Karpas-422 (cell line): ENCODE measurements at places on chromosomes 1 and 21. TPM values are rescaled to one million over a fixed set of nuclear protein-coding genes. Genes with fewer than 3 reads are reported as not detected.
A peak's percentile ranks its signal among the peaks of the same experiment; 100 is the strongest.

DNA sequence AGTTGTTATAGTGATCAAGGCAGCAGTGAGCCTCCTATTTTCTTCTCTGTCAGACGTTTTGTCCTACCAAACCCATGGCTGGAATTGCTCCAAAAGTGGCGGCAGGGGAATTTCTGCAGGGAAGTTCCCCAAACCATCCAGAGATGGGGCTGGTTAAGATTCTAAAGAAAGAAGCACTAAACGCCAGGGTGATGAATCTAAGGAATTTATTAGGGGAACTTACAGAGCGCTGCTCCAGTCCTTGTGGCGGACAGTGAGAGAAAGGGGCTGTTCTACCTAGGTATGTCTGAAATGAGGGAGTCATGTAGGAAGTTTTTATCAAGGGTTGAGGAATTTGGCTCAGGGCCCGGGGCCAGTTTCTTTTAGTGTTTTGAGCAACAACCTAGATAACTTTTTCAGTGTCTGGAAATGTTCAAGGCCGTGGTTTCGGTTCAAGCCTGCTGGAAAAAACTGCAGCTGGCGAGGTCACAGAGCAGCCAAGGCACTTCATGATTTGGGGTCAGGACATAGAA, 222.4 kb upstream of the B3GALT2 start:
- DNase-seq = no peak

- DNase-seq = no peak
Measured at GRCh38 chr21:42393443-42393950, 2.4 kb downstream of the TMPRSS3 start.

- peak; percentile 90 for DNase-seq
Measured at GRCh38 chr1:1371746-1372711, 3.0 kb downstream of the AURKAIP1 start.

DNA sequence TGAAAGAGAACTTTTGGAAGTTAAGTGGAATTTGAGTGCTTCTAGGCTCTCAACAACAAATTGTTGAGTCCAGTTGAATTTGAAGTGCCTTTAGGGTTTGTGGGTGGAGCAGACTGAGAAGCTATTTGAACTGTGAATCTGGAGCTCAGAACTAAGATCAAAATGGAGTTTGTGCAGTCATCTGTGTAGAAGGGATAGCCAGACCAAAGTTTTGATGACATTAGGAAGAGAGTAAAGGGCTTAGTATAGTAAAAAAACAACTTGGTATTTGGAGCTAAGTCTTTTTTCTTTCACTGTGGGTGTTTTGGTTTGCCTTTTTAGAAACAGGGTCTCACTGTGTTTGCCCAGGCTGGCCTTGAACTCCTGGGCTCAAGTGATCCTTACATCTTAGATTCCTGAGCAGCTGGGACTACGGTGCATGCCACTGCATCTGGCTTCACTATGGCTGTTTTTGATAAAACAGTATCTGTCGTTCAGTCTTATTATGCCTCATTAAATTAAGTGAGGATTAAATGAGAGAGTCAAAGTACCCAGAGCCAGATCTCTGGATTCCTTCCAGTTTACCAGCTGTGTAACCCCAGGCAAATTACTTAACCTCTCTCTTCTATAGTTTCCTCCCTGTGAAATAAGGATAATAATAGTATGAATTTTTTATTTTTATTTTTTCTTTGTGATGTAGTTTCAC, 20.0 kb downstream of the HDAC1 start:
- DNase-seq = no peak

DNA sequence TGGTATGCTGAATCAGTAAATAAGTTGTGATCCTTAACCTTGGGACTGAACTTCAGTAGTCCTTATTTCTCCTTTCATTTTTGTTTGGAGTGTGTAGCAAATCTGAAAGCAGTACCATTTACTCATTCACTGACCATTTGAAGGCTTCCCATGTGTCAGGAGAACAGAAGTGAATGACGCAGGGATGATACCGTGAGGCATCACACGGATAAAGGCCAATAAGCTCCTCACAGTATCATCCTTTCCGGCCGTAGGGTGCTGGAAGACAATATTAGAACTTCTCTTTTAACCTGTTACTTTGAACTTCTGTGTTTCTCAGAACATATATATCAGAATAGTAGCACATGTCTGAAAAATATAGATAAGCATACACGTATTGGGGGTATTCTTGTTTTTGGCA, 21.3 kb downstream of the BACH1 start:
- no peak for DNase-seq

GRCh38 chr1:27031235-27032118, 18.8 kb upstream of the TENT5B start:
- DNase-seq = no peak

DNA sequence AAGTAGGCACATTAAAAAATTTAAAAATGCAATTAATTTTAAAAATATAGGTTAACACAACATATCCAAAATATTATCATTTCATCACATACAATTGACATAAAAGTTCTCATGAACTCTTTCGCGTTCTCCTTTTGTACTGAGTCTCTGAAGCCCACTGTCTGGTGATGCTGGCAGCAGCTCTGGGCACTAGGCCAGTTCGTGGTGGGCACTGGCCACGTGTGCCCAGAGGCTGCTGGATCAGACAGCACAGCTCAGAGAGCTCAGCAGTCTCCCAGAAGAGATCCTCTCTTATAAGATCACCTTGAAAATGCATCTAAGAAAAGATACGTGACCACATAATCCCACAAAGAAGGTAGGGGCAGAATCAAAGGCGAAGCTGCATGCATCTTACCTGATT, 9.9 kb downstream of the CEP104 start:
- DNase-seq = no peak

- DNase-seq = no peak
Measured at GRCh38 chr1:154520333-154520732, 18.1 kb upstream of the SHE start.

DNA sequence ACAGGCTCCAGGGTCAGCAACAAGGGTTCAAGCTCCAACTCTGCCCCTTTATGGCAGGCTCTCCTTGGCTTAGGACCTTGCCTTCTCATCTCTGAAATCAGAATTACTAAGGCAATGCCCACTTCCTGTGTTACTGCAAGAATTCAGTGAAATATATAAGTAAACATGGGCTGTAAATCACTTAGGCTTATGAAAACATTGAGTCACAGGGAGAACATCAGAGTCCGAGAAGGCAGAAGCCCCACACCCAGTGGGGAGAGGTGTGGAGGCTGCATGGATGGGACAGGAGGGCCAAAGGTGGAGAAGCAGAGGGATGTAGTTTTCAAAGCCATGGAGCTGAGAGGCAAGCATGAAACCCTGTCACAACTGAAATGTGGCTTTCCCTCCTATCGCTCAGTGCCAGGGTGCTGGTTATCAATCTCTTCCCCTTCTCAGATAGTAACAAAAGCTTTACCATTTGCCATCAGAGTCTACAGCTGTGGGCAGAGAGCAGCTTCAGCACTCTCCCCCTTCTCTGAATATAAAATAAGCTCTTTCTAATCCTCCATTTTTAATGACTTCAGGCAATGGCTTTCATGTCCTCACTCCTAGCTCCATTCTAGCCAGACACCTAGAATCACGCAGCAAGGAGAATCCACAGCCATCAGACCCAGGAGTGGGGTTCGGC, 3.4 kb downstream of the RGS8 start:
- no peak for DNase-seq

DNA sequence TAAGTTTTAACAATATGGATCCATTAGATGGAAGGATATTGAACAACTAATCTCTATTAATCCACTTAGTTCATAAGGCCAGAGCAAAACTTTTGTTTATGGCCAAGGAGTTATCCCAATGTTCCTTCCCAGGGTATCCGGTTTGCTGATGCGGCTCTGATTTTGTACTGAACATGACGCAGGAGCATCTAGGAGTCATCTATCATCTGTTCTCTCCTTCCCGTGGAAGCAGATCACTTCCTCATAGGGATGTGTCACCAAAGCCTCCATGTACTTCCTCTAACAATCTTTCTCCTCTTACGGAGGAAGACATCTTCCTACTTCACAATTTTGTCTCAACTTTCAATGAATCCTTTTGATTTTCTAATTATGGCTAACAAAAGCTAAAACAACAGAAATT, 206.6 kb downstream of the APP start:
- DNase-seq = no peak

GRCh38 chr1:65942476-65942875, 149.8 kb downstream of the PDE4B start:
- no peak for DNase-seq

DNA sequence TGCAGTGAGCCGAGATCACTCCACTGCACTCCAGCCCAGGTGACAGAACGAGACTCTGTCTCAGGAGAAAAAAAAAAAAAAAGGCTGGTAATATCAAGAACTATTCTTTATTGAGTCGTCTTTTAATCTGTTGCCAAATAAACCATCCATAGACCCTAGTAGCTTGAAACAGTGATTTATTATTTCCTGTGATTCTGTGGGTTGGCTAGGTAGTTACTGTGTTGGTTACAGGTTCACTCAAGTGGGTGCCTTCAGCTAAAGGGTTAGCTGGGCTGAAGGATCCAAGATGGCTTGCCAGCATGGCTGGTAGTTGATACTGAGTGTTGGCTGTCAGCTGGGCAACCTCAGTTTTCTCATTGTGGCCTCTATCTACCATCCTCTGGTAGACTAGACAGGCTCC, 9.2 kb downstream of the TLCD4 start:
- DNase-seq = no peak

DNA sequence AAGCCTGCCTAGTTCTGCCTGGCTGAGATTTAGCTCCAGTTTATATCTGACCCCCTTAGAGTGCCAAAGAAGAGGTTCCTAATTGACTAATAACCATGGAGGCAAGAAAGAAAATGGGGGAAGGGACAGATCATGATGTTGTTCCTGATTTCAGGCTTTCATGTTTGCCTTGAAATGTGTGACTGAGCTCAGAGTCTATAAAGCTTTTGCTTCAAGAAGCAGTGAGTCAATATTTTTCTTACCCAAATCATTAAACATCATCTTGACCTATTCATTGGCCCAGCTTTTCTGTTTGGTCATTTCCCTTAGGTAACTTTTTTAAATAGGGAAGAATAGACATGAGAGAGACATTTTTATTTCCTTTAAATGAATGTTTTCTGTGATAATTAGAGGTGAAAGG, 55.9 kb downstream of the HHAT start:
- no peak for DNase-seq

DNA sequence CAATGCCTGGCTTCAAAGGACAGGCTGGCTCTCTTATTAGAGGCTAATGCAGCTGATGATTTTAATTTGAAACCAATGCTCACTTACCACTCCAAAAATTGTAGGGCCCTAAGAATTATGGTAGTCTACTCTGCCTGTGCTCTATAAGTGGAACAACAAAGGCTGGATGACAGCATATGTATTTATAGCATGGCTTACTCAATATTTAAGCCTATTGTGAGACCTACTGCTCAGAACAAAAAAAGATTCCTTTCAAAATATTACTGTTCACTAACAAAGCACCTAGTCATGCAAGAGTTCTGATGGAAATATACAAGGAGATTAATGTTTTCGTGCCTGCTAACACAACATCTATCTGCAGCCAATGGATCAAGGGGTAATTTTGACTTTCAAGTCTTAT, 73.8 kb upstream of the DUSP10 start:
- DNase-seq = no peak

DNA sequence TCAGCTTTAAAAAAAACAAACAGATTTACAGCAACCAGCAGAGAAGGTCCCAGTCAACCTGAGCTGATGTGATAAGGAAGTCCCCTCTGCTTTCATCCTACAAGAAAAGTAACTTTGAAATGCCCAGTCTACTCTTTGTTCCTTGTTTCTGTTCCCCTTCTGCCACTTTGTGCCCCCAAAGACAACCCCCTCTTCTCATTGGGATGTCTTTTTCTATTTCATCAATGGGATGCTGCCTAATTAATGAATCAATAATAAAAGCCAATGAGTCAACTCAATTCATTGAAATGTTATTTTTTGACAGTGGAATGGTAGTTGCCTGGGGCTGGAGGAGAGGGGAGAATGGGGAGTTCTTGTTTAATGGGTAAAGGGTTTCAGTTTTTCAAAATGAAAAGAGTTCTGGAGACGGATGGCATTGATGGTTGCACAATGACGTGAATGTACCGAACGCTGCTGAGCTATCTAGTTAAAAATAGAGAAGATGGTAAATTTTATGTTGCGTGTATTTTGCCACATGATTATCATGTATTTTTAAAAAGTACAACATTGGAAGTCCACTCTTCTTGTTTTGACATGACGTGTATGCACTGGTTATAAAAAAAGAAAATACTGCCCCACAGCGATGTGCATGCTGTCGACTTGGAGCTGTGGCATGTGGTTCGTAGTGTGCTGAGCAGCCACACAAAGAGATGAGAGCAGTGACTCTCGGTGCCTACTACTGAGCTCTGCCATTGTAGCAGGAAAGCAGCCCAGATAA, 22.4 kb upstream of the PADI2 start:
- no peak for DNase-seq

DNA sequence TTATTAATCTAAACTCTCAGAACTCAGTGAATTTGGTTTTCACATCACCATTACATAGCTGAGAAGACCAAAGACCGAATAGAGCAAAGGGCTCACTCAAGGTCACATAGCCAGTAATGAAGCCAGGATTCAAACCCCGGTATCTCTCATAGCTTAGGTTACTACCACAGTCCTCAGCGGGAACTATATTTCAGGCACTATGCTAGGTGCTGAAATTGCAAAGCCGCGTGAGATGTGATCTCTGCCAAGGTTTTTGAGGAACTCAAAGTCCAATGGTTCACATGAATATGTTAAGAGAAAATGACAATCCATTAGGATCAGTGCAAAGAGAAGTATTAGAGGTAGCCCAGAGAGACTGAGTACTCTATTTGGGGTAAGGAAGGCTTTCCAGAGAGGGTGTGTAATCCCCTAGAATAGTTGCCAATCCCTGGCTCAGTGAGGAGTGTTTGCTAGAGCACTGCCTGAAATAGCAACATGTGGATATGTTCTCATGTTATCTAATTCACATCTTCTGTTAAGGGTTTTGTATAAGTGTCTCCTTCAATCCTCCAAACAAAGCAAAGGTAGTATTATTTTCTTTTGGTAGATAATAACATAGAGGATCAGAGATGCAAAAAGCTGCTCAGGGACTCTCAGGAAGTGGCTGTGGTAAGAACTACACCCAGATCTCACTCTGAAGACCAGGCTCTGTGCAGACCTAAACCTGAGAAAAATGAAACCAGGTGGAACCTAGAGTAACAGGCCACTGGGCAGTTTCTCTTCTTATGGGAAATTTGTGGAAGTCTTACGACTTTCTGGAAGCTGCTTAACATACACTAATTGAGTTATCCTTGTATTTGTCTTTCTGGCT, 93.1 kb upstream of the C8B start:
- DNase-seq = no peak

DNA sequence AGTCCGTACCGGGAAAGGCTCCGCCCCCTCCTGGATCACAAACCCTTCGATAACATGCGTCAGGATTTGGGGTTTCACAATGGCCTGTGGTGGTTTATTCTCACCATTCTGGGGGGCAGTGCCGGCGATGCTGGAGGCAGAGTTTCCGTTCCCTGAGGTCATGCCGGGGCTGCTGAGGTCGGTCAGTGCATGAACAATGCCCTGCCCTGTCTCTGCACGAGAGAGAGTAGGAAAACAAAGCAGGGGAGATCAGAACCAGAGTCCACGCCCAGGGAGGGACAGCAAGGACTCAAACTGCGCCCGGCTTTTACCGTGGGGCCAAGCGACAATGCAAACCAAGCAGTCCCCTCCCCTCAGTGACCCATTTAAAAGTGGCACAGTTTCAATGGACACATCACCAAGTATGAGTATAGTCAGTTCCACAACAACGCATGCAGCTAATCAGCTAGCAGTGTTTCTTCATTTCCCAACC, 13.2 kb upstream of the A3GALT2 start:
- DNase-seq = no peak

Gene LAMTOR2
- 106 and 167 TPM in 2 replicates for total RNA-seq

Gene GPR3
- total RNA-seq = 3.6 and 3.7 TPM in 2 replicates

Gene ABCG1
- not detected in 2 replicates for total RNA-seq

Gene KIF17
- total RNA-seq = not detected in 2 replicates

Gene TSSK3
- total RNA-seq = 1.4 and 1.5 TPM in 2 replicates

Gene PLCH2
- 0.11 and 0.19 TPM in 2 replicates for total RNA-seq

Gene TIE1
- not detected in 2 replicates for total RNA-seq

Gene WNT3A
- total RNA-seq = not detected in 2 replicates

Gene SH2D1B
- total RNA-seq = not detected in 2 replicates
